ENCODE measurements at places on chromosomes 11 and 22. TPM values are rescaled to one million over a fixed set of nuclear protein-coding genes. Genes with fewer than 3 reads are reported as not detected.

The ADORA2A gene
- 2.6 TPM for polyA plus RNA-seq

The MPZL3 gene
- 1.4 TPM for polyA plus RNA-seq

The CYB561A3 gene
- polyA plus RNA-seq, result 34.9 TPM

The CYP2D6 gene
- polyA plus RNA-seq, result 0.61 TPM

The MRGPRE gene
- polyA plus RNA-seq, result 0.18 TPM

The C11orf91 gene
- not detected for polyA plus RNA-seq

The APOA5 gene
- polyA plus RNA-seq, result 0.38 TPM
